ENCODE measurements at places on chromosomes 16 and 17.
A peak's percentile ranks its signal among the peaks of the same experiment; 100 is the strongest.

GRCh38 chr16:8945626-8946296 is 17.9 kb downstream of the USP7 start:
- DNase-seq = no peak

DNA sequence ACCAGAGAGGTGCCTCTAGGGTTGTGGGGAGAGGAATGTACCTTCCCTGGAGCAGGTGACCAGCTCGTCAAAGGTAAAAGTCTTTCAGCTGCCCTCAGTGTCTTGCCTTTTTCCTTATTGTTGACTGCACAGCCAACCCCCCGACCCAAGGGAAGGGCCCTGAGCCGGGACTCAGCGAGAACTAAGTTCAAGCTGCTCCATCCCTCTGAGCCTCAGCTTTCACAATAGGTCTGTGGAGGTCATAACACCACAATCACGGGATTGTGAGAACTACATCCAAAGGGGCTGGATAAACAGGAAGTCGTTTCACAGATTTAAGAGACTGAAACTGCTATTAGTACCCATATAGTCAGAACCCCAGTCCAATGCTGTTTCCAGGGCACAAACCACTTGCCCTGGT is 2.6 kb upstream of the KRT36 start:
- no peak for DNase-seq

DNA sequence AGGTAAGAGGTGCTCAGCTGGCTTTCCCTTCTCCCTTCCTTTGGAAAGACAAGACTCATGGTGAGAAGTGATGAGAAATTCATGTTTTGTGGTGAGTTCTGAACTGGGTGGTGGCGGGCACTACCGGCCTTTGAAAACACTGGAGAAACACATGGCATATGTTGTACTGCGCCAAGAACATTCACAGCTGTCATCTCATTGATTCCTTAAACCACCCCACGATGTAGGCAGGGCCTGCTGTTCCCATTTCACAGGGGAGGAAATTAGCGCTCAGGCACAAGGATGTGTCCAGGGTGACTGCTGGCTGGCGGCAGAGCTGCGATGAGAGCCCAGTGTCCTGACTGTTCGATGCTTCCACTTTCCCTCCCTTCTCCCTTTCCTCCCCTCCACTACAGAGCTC is 1.6 kb upstream of the DOC2B start:
- no peak for DNase-seq

DNA sequence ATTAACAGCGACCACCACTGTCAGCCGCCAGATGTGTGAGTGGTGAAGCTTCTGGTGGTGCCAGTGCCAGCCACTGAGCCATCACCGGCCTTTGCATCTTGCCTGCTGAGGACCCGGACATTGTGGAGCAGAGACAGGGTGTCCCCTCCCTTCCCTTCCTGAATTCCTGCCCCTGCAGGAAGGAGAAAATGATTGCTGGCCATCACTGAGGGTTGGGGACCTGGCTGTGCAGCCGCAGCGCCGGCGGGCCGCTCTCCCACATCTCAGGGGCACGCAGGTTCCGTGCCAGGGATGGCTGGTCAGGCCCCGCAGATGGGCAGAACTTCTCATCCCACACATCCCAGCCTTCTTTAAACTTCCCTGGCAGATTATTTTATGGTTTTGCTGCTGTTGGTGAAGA is 56.5 kb downstream of the RPTOR start:
- no peak for DNase-seq

GRCh38 chr17:47882247-47882646 is 13.8 kb upstream of the SP2 start:
- DNase-seq = no peak

DNA sequence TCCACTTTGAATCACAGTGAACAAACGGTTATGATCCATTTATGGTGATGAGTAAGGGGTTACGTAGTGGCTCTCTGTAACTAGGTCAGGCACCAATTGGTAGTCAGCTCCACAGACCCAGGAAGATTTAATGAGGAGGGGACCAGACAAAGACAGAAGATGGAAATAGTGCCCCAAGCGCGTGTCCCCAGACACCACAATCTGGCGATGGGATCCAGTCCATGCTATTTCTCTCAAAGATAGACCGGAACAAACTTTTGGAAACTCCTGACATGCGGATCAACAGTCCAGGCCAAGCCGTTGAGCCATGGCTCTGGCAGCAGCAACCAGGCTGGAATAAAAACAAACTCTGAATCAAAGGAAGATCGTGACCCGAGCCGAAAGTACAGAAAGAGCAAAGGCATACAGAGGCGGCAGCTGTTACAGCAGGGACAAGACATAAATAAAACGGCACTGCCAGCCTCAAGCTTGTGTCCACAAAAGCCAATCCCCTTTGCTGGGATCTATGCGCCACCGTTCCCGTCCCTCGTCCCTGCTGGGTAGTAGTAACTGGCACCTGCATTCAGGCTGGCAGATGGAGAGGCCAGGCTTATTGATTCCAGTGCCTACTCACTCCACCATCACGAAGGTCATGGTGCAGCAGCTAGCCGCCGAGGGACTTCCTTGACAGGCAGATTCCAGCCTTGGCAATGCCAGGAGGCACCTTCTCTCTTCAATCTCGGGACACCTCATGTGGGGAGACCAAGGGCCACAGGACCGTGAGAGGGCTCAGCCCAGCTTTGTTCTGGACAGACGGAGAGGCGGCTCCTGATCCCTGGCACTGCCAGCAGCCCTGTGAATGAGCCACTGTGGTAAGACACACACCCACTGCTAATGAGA is 50.2 kb downstream of the CDH11 start:
- no peak for DNase-seq

GRCh38 chr16:4306470-4307214 is 9.2 kb upstream of the GLIS2 start:
- no peak for DNase-seq

DNA sequence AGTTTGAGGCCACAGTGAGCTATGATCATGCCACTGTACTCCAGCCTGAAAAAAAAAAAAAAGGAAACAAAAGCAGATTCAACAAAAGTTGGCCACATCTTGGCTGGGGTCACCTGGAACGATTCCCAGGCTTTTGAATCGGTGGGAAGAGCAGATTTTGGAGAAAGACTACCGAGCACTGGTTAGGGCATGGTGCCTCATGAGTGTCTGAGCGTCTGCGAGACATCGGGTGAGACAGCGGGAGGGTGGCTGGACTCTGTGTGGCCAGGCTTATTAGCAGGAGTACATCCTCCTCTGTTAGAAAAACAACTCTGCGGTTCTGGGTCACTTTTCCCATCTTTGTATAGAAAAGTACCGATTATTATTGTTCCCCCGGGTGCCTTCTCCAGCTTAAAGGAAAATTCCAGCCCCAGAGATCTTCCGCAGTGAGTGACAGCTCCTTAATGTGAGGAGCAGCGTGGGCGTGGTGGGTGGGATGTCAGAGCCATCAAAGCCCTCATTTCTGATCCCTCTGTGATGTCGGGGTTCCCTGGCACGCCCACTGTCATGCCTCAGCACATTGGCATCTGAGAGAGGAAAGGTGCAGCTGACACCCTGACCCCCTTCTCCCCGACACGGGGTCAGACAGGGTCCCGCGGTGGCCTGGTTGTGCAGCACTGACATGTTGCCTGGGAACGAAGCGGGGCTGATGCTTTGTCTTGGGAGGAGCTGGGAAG is 6.9 kb downstream of the RGS9 start:
- DNase-seq = no peak

GRCh38 chr16:19802612-19803011 is 82.0 kb downstream of the GPRC5B start:
- no peak for DNase-seq

GRCh38 chr17:2239882-2240430 is 63.6 kb downstream of the SMG6 start:
- DNase-seq = peak; percentile 64

DNA sequence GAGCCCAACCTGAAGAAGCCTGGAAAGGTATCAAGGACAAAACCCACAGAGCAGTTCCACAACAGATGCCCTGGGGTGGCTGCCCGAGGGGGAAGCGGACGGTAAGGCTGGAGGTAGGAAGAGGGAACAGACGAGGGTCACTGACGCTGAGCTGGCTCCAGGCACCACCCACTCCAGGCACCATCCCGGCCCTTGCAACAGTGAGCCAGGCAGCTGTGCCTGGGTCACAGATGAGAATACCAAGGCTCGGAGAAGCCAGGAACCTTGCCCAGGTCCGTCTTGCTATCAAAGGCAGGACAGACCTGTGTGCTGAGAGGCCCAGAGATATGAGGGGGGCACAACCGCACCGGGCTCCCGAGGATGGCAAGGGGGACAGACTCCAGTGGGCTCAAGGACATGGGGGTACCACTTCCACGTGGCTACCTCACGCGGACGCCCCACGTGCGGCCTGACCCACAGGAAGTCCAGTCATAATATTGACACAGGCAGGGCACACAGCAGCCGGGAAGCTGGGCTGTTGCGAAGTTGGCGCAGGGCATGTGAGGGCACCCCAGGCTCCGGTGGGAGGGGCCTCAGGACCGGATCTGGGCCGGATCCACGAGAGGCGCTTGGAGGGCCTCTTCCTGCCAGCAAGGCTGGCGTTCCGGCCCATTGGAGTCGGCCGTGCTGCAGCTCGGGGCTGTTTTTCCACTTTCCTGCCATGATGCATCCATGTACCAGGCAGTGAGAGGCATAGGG is 29.9 kb downstream of the PEMT start:
- DNase-seq = no peak

- DNase-seq = no peak
Measured at GRCh38 chr16:46918400-46918799, 34.2 kb downstream of the GPT2 start.

GRCh38 chr16:608019-608418 is 18.2 kb downstream of the RAB40C start:
- DNase-seq = no peak

- no peak for DNase-seq
Measured at GRCh38 chr16:23960081-23960885, 124.5 kb downstream of the PRKCB start.

- peak; percentile 41 for DNase-seq
Measured at GRCh38 chr17:40922239-40922638, 15.2 kb downstream of the KRT23 start.

- no peak for DNase-seq
Measured at GRCh38 chr17:81916234-81917001, 1.6 kb downstream of the SIRT7 start.

DNA sequence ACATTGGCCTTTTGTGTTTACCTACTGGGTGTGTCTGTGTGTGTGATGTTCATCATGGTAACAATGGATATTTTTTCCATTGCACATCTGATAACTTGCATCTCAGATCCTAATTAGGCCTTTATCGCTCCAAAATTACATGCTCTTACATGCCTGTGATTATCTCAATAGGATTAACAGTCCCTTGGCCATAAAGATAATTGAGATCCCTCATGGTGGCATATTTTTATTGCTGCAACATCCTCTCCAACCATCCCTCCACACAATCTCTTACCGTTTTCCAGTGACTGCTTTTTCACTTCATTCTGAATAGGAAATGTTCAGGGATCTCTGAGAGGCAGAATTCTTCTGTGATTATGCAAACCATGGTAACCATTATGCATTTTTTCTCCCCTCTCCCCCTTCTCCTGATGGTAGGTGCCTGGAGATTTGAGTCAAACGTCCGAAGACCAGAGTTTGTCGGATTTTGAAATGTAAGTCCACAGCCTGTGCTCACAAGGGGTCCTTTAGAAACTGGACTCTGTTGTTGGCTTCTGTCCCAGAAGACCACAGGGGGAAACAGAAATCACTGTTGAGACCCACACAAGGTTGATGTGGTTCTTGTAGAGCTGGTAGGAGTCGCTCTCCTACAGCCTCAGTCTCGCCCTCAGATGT is 405.5 kb downstream of the CPPED1 start:
- DNase-seq = no peak

DNA sequence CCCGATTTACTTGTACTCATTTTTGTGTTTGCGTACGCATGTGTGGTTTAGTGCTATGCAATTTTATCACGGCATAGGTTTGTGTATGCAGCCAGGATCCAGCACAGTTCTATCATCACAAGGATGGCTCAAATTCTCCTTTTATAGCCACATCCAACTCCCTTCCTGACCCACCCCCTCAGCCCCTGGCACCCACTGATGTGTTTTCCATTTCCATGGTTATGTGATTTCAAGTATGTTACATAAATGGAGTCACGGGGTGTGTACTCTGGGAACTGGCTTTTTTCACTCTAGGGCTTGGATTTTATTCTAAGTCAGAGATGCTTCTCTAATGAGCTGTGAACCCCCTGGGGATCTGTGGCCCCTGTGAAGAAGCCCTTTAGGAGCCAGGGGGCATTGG is 16.8 kb downstream of the IL4R start:
- no peak for DNase-seq

GRCh38 chr17:13917634-13918033 is 151.7 kb upstream of the COX10 start:
- DNase-seq = no peak

GRCh38 chr16:23343643-23344612 is 41.8 kb downstream of the SCNN1B start:
- DNase-seq = no peak

DNA sequence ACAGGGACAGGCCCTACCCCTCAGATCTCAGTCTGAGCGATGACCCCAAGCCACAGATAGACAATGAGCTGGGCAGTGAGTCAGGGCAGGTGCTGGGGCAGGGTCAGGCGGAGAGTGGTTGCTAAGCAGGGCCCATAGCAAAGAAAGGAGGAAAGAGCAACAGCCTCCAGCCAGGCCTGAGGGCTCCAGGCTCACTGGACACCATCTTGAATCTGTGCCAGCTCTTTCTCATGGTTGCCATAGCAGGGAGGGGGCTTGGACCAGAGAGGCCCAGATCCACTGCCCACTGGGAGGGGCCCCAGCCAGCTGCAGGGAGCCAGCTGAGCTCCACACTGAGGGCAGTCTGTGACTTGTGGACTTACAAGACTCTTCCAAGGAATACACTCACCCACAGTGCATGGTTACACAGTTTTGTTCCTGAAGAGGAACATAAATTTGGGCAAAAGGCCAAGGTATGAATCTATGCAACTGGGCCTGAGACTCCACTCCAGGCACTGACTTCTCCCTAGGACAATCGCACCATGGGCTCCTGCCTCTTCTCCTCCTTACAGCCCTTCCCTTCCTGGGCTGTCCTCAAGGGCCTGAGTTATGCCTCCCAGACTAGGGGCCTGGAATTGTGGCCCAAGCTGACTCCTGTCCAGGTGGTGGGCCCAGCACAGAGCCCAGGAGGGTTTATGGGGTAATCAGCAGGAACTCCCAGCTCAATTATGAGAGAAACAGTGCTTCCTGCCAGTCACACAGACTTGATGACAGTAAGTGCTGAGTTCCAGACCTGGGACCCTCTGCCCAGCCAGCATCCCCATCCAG is 59.9 kb downstream of the BEAN1 start:
- DNase-seq = no peak

DNA sequence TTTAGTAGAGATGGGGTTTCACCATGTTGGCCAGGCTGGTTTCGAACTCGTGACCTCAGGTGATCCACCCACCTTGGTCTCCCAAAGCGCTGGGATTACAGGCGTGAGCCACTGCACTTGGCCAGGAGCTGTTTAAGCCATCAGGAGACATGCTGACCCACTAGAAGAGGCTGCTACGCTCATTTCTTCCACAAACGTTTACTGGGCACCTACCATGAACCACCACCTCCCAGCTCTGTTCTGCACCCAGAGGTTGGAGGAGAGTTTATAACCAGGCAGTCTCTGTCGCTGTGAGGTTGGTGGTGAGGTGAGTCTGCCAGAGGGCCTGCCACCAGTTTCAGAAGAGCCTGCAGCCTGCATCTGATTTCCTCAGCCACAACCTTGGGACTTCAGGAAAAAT is 51.8 kb downstream of the SF3B3 start:
- no peak for DNase-seq

DNA sequence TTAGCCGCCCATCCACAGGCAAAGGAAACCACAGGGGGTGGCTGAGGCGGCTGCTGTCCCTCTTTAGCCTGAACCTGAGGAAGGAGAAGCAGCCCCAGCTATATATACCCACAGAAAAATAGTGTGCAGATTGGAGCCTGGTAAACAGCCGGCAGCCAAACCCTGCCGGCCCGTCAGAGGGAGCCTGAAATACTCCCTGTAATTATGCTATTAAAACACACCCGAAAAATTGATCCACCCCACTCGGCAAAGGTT is 6.8 kb downstream of the PIEZO1 start:
- no peak for DNase-seq

Data from amniotic stem cell (primary cell).